ENCODE measurements at places on chromosomes 7 and 10.

DNA sequence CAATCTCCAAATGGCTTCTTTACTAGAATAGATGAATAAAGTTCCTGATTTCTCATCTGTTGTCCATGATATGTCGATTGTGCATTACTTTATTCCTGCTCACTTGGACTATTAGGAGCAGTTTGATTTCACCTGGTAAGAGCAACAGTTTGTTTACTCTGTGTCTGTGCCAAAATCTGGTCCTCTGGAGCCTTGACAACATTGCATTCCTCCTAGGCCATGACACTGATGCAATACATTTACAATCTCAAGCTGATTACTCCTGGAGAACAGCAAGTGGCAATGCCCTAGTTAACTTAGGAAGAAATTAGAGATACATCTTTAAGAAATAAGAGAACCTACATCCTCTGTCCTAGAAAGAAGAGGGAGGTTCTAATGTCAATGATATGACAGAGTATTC is 71.8 kb downstream of the SGCE start:
- no peak for DNase-seq

DNA sequence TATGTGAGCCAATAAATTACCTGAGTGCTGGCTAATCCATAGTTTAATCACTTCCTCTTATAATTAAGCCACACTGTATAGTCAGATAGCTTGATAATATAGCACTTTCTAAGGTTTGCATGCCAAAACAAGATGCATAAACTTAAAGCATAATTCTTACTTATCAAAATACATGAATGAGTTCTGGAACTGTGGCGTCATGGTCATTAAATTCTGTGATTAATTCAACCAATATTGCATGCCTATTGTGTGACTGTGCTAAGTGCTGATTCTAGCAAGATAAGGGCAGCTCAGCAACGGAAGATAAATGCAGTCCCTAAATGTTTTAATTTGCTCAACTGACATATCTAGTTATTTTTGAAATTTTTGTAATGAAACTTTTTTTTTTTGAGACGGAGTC is 29.7 kb downstream of the HOXA1 start:
- no peak for DNase-seq

DNA sequence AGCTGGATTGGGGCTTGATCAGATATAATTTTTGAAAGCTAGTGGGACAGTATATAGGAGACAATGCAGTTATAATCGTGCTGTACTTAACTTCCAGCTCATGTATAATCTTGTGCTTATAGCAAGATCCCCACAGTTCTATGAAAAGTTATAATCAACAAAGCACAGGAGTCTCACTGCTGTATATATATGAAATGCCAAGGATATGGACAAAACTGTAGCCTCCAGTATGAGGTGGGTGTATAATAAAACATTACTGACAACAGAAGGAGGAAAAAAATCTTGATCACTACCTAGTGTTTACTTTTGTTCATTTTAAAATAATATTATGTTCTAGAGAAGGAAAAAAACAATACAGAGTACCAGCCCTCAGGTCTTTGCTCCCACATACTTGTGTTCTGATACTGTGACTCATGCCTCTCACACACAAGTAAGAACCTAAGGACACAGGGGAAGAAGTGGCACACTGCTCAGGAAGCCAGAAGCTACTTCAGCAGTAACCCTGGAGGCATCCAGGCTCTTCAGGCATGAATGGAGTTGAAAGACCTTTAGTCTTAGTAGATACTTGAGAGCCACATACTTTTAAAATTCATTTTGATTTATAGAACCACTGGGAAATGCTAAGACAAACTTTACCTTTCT is 265.7 kb upstream of the IMMP2L start:
- DNase-seq, result no peak

GRCh38 chr7:64551375-64552142 is 11.3 kb downstream of the ZNF680 start:
- no peak for DNase-seq

DNA sequence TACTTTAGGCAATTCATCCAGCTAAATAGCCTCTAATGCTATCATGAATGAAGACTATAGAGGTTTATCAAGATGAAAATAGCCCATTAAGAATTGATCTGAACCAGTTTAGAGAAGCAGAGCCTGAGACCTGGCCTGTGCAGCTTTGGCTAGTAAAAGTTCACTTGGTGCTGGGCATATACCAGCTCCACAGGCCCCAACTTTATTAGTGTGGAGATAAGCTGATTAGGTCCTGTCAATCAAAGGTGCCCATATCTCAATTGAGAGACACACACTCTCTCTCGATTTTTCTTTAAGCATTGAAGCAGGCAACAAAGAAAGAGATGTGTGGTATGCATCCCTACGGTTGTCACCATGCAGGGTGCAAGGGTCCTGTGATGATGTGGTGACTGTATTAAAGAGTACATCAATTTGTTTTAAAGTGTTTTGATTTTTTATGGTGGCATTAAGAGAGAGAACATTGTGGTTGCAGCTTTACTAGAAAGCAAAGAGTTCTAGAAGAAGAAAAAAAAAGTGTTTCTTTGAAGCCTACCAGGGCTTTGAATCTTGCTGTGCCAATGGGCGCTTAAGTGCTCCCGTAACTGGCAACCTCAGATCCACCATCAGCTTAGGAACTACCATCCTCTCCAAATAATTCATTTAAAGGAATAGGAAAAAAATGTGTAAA is 111.6 kb downstream of the VTI1A start:
- DNase-seq, result no peak

GRCh38 chr10:43172645-43173044 is 34.4 kb downstream of the CSGALNACT2 start:
- no peak for DNase-seq

GRCh38 chr10:106765241-106765754 is 399.2 kb downstream of the SORCS1 start:
- no peak for DNase-seq

- DNase-seq, result no peak
Observed at GRCh38 chr7:47183862-47184590, 397.9 kb downstream of the TNS3 start.

DNA sequence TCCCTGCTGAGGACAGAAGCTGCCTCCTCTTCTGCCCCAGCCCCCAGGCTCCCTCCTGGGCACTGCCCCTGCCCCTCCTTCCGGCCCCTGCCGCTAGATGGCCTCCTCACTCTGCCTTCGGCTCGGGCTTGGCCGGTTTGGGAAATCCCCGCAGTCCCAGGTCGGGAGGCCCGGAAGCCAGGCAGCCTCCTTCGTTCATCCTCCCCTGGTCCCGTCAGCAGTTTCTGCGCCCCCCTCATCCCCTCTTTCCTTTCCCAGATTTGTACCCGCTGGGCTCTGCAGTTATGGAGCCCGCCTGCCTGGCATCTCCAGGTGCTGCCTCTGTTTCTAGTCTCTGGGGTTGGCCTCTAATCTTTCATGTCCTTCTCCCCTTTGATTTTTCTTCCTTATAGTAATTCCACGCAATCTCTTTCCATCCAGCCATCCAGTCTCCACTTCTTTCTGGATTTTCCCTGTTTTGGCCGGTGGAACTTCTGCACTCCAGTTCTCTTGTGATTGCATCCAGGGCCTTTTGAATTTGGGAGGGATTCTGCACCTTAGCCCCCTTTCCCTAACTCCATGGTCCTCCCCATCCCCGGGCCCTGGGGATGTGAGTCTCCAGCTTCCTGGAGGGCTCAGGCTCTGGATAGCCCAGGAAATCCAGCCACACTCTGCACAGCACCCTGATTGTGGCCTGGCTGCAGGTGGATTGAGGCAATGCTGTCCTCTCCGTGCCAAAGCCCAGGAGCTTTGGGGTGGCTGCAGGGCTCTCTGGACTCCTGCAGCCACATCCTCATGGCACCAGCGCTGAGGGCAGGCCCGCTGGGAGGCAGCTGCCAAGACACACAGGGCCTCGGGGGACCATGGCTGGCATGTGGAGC is 3.3 kb upstream of the SHH start:
- DNase-seq, result no peak

DNA sequence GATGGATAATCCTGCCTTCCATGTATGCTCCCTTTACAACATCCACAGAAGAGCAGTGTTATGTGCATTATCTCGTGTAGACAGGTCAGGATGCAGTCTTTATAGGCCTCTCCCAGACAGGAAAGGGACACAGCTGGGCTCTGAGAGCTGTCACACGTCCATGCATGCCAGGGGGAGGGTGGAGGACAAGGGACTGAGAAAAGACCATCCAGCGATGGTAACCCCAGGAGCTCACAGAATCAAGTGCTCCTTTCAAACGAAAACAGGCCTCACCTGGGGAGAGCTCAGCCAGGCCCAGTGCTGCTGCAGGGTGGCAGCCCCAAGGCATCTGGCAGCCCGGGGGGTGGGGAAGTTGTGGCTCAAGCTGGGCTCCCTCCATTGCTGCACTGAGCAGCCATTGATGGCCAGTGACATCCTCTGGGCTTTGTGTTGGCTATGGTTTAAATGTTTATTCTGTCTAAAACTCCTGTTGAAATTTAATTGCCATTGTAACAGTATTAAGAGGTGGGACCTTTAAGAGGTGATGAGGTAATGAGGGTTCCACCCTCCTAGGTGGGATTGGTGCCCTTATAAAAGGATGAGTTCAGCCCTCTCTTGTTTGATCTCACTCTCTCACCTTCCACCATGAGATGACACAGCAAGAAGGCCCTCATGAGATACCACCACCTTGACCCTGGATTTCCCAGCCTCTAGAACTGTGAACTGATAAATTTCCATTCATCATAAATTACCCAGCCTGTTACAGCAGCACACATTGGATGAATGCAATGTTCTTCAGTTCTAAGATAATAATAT is 15.7 kb downstream of the JCAD start:
- DNase-seq, result no peak

DNA sequence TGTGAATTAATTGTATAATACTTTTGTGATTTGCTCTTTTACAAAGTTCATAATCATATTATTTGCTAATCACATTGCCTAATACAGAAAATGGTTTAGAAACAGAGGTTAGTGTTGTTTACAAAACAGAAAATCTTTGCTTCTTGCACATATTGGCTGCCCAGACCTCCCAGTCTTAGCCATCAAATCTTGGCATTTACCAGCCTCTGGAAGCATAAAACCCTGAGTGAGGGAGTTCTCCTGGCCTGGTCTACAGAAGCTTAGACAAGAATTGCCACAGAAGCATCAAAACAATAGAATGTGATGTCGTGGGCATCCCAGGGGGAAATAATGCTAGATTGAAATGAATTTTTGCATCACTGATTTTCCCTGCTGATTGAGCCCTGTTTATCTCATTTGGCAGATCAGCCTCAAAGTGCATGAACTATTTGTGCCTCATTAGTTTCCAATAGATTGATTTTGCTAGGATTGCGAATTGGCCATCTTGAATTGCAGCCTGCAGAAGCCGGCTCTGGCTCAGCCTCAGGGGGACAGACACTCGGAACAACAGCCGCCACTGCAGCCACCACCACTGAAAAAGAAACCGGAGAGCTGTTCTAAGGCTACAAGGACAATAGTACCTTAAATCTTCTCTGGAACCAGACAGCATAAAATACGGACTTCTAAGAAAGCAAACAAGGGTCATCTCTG is 11.1 kb upstream of the SORBS1 start:
- DNase-seq, result no peak

- no peak for DNase-seq
Observed at GRCh38 chr10:132631338-132631735, 93.8 kb downstream of the INPP5A start.

DNA sequence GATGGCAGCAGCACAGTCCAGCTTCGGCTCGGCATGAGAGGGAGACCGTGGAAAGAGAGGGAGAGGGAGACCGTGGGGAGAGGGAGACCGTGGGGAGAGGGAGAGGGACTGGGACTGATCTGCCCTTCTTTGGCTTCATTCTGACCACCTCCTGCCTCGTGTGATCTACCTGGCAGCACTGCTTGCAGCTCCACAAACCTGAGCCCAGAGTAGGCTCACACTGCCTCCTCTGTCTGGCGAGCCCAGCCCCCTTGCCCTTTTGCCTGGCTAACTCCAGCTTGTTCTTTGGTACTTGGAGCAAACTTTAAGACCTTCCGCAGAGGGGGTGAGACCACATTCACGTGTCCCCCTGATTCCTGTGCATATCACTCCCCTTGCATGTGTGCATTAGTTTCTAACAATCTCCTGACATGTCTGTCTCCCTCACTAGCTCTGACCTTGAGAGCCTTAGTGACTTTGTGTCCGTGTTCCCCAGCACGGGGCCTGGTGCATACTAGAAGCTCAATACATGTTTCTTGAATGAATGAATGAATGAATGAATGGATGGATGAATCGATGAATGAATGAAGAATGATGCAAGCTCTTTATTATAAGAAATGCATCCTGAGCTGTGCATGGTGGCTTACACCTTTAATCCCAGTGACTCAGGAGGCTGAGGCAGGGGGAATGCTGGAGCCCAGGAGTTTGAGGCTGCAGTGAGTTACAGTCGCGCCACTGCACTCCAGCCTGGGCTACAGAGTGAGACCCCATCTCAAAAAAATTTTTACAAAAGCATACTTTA is 31.2 kb downstream of the UBTD1 start:
- no peak for DNase-seq

DNA sequence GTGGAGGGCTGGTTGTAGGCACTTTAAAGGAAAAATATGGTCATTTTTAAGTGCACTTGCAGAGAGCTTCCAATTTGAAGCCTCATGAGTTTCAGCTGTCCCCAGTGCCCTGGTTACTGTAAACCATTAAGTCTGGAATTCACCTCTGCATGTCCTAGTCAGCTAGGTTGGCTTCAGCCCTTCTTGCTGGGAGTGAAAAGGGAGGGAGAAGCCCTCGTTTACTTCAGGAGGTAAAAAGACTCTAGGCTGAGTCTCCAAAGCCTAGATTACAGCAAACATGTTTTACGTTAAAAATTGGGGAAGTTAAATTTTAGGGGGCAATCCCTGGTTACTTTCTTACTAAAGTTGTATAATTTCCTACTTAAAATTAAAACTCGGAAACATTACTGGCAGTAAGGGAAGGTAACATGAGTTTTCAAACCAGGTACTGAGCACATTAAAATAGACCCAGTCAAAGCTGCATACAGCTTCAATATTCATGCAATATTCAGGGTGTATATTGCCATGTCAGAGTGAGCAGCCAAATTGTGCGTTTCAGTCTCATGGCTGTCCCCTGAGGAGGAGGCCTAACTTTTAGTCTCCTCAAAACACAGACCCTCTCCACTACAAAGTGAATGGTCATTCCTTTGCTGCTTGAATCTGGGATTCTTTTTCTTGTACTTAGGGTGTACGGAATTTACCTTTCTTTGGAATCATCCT is 156.7 kb downstream of the PRKG1 start:
- no peak for DNase-seq

DNA sequence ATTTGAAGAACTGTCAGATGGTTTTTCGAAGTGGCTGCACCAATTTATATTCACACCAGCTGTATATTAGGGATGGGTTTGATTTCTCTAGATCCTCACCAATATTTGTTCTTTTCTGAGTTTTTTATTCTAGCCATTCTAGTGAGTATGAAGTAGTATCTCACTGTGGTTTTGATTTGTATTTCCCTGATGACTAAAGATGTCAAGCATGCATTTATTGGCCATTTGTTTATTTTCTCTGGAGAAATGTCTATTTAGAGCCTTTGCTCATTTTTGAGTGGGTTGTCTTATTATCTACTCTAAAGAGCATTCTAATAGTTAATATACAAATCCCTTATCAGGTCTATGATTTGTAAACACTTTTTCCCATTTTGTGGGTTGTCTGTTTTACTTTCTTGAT is 123.9 kb downstream of the PCLO start:
- DNase-seq, result no peak

GRCh38 chr10:65367706-65368105 is 1558.1 kb upstream of the LRRTM3 start:
- no peak for DNase-seq
